Stimulated activated CD8-positive, alpha-beta memory T cell treated with anti-CD3 and anti-CD28 coated beads, Interleukin-2, amount 100 ng/mL, for 1 hour (primary cell): ENCODE measurements at places on chromosomes 4 and X.

DNA sequence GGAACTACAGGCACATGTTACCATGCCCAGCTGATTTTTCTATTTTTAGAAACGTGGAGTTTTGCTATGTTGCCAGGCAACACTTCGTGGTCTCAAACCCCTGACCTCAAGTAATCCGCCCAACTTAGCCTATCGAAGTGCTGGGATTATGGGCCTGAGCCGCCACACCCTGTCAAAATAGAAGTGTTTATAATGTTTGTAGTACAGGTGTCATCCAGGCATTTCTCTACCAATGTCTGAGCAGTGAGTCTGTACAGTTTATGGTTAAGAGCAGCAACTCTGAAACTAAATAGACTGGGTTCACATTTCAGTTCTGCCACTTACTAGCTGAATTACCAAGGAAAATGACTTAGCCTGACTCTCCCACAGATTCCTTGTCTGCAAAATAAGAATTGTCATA, 460.4 kb upstream of the GALNT7 start:
- DNase-seq = no peak

DNA sequence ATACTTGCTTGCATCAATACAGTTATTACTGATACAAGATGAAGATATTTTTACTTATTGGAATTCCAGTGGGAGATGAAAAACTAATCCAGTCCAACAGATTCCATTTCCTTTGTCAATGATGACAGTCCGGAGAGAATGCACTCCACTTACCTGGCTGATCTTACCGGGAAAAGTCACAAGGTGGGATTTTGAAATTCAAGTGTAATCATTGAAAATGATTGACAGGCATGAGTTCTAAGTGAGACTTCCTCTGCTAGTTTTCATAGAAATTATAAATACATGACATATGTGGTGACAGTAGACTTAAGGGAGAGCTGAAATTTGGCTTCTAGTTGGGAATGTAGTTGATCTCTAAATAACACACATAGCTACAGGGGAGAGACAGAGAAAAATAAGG, 859.9 kb downstream of the FAT4 start:
- no peak for DNase-seq

DNA sequence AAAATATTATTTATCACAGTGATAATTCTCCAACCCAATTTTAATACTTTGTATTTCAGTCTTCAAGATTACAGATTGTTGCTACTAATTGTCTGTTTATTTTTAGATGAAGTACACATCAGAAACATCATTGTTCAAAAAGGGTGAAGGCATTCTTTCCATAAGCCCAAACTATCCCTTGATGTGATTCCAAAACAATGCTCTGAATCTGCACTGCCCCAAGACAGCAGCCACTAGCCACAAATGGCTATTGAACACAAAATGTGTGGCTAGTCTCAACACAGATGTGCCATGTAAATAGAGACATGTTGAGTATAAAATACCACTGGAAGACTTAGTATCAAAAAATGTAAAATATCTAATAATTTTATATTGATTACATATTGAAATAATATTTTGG, 150.7 kb upstream of the MAB21L2 start:
- no peak for DNase-seq

DNA sequence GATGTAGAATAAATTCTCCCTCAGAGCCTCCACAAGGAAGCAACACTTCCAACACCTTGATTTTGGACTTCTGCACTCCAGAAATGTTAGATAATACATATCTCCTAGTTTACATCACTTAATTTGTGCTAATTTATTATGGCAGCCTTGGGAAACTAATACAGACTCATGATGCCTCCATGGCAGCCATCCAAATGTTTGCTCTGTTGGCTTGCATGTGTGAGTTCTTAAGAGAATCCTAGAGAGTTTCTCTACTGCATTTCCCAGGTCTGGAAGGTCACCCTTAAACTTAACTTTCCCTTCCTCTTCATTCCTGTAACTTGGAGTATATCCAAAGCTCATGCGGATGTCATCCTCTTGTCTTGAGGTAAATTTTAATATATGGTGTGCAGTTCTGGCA, 956.1 kb downstream of the ADGRL3 start:
- no peak for DNase-seq

- DNase-seq = no peak
These were observed 32.5 kb downstream of the DLG3 start for GRCh38 chrX:70476934-70477733.

- no peak for DNase-seq
These were observed 247.7 kb upstream of the FTHL17 start for GRCh38 chrX:31319586-31319985.

DNA sequence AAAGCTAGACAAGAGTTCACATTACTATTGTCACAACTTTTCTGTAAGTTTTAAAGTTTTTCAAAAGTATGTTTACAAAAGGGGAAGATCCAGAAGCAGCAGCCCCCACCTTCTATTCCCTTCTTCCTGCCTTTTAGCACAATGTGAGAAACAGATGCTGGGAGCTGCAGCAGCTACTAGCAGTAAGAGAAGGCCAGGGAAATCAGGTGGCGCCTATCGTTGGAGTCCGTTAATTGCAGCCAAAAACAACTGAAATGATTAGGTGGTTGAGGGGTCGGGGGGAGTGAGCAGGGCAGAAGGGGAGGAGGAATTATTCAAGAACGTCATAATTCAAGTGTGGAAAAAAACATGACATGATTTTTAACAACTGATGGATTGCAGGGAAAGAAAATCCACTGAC, 27.4 kb downstream of the FRYL start:
- DNase-seq = no peak

GRCh38 chr4:38509551-38509950, 154.4 kb upstream of the KLF3 start:
- DNase-seq = no peak

DNA sequence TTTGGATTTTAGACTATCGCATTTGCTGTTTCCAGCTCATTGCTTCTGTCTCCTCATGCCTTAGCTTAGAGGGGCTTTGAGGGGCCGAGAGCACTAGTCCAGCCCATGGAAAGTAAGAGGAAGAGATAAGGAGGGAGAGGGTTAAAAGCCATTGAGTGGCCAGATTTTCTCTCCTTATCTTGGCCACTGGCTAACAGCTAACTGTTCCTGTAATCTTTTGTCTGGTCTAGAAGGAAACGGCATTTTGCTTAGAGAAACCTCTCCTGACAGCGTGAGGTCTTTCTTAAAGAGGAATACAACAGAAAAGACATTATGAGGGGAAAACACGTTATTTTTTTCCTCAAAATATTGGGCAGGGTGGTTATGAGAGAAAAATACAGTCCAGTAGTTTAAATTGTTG, 7.9 kb downstream of the GPR101 start:
- no peak for DNase-seq

DNA sequence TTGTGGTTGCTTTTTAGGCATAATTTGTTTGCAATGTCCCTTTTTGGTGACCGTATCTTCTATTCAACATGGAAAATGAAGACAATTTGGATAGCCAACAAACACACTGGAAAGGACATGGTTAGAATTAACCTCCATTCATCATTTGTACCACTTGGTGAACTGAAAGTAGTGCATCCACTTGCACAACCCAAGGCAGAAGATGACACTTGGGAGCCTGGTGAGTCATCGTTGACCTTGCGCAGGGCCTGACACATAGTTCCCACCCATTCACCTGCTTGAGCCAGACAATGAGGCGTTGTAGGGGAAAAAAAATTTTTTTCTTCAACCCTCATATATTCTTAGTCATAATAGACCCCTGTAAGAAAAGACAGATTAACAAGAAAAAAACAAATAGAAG, 32.4 kb downstream of the EGF start:
- DNase-seq = no peak

- DNase-seq = no peak
These were observed 22.3 kb downstream of the COX7B2 start for GRCh38 chr4:46886711-46887110.

DNA sequence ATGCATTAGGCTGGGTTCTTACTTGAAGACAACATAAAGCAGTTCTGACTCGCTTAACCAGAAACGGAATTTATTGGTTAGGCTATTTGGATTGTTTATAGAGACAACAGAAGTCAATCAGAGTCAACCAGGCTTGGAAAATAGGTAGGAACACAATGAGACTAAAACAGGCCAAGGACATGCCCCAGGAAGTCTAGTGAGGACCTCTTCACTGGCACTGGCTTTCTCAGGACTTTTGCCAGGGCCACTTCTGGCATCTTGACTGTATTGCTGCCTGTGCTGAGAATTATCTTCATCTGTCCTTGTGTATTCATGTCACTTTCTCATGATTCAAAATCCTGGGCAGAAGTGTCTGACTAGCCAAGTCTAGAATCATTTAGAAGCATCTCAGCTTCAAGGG, 19.6 kb downstream of the PGAM4 start:
- no peak for DNase-seq

- DNase-seq = no peak
These were observed 39.7 kb upstream of the CXorf51A start for GRCh38 chrX:146854281-146854680.
